ENCODE measurements at places on chromosomes 11 and 22.
A peak's percentile ranks its signal among the peaks of the same experiment; 100 is the strongest.

DNA sequence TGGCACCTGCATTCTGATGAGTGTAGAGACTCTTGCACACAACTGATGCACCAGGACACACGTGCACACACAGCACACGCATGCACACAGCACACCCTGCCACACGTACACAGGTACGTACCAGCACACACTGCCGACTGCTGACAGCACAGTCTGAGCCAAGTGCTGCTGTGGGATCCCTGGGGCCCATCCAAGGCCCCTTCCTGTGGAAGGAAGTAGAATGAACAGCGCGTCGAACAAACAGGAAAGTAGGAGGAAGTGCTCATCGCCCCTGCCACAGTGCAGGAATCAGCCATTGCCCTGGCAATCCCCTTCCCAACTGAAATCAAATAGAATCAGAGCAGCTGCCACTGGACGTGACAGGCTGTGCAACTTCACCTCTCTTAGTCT lies 57.9 kb downstream of the CD82 start:
- peak; percentile 46 for DNase-seq

- no peak for DNase-seq
Measured at GRCh38 chr11:119338965-119339588, 1.6 kb downstream of the C1QTNF5 start.

GRCh38 chr22:48654492-48654891 lies 1173.2 kb downstream of the BRD1 start:
- no peak for DNase-seq

GRCh38 chr22:27724157-27724556 lies 77.4 kb downstream of the MN1 start:
- no peak for DNase-seq

DNA sequence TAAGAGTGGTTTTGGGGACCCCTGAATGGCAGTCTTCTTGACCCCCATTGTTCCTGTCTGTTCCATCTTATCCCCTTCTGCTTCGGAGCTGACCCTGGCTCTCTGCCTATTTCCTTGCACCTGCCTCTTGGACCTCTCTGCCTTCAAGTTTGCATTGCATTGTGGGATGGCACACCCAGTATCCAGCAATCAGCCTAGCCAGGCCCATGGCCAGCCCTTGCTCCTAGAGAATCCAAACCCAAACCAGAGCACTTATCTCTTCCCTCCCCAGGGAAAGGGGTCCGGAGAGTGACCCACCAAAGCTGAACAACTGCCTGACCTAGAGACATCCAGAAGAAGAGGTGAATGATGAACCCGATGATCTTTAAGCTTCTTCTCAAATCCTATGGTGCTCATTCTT lies 607.3 kb upstream of the CADM1 start:
- no peak for DNase-seq

DNA sequence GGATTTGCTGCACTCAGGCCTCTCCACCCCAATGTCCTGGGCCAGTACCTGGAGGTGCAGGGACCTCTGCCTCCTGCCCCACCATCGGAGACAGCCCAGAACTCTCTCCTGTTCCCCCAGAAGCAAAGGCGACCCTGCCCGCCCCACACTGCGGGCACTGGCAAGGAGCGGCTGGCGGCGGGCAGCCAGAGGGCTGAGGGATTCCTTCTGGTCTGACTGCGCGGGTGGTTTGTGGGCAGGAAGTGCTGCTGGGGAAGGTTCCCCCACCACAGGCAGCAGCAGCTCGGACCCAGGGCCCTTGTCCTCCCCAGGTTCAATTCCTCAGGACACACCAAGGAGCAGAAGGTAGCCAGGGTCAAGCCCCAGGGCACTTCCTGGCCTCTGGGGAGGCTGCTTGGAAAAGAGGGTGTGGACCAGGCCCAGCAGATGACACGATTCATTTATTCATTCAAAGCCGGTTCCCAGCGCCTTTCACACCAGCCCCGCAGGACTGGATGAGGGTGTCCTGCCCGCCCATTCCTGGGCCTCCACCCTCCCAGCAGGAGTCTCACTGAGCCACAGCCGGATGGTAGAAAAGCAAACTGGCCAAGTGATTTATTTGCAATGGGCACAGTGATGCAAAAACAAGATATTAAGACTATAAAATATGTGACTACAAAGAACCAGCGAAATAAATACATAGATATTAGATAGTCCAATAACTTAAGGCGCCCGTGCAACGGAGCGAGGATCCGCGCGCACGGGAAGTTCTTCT lies 1.2 kb downstream of the PHLDA2 start:
- DNase-seq, result no peak

- no peak for DNase-seq
Measured at GRCh38 chr11:986270-986951, 50.1 kb downstream of the MUC6 start.

GRCh38 chr11:119134389-119134978 lies 13.1 kb downstream of the HINFP start:
- peak; percentile 30 for DNase-seq

DNA sequence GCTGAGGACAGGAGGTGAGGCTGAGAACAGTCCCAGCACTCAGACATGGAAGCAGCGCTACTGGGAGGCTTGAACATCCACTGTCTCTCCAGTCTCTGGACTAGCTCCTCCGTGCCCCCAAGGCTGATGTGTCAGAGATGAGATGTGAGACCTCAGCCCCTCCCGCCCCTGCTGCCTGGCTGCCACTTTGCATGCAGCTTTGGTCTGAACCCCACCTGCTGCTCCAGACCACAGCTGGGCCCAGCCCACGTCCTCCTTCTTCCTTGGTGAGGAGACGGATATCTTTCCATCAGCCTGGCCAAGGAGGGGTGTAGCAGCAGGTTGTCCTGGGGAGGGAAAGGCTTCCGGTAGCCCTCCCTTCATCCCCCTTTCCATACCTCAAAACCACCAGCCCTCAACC lies 148.0 kb upstream of the B3GAT1 start:
- DNase-seq, result no peak

GRCh38 chr22:46070215-46070802 lies 80.0 kb upstream of the PPARA start:
- DNase-seq, result no peak

- DNase-seq, result peak; percentile 44
Measured at GRCh38 chr11:2277008-2277346, 6.6 kb upstream of the ASCL2 start.

DNA sequence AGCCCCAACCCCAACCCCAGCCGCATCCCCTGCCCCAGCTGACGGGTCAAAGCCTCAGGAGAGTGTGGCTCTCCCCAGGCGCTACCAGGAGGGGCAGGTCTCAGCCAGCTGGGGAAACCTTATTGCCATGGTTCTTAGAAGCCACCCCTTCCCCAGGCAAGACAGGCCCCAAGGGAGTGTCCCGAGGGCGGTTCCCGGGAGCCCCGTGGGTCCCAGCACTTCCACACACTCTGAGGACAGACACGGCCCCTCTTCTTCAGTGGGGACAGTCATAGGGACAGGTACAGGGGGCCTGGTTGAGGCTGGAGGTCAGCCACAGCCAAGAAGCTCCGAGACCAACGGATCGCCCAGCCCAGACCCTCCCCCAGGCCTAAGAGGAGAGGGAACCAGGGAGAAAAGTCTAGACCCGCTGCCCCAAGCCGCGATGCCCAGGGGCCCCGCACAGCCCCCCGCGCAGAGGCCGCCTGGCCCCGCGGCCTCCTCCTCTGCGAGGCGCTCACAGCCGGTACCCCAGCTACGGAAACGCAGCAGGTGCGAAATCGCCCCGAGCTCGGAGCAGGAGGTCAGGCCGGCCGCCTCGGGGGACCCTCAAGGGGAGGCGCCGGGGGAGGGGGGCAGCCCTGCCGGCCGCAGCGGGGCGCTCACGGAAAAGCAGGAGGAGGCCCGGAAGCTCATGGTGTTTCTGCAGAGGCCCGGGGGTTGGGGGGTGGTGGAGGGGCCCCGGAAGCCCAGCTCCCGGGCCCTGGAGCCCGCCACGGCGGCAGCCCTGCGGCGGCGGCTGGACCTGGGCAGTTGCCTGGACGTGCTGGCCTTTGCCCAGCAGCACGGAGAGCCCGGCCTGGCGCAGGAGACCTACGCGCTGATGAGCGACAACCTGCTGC lies 2.6 kb downstream of the KLHDC7B start:
- DNase-seq, result no peak

- DNase-seq, result no peak
Measured at GRCh38 chr11:57360991-57361390, 20.0 kb downstream of the PRG3 start.

GRCh38 chr11:61757213-61757862 lies 4.9 kb downstream of the MYRF start:
- no peak for DNase-seq

- no peak for DNase-seq
Measured at GRCh38 chr22:24697172-24697571, 77.3 kb downstream of the PIWIL3 start.

GRCh38 chr11:83971063-83971462 lies 684.9 kb upstream of the CCDC90B start:
- DNase-seq, result no peak

DNA sequence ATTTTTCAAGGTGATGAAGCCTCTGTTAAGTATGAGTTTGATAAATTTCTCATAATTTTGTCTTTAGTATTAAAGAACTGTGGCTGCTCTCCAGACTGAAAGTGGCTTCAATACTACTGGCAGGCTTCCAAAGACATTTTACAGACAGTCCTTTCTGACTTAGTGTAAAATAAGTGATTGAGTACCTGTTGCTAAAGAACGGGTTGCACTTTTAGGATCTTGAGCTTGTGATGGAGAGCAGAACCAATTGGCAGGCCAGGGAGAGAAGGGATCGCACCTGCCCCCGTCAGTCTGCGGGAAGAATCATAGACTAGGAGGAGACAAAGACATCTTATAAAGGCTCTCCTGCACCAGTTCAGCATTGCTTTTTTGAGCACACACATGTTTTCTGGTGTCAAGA lies 4.4 kb downstream of the NCAM1 start:
- no peak for DNase-seq

- no peak for DNase-seq
Measured at GRCh38 chr22:37237371-37238268, 6.4 kb downstream of the RAC2 start.

- DNase-seq, result peak; percentile 67
Measured at GRCh38 chr22:29205594-29206371, at the start of gene EMID1. Gene EMID1 (plus strand): TSS chr22:29205896. CDS start chr22:29206039, 143 bp downstream.

- DNase-seq, result no peak
Measured at GRCh38 chr22:28283068-28283654, 364.1 kb upstream of the PITPNB start.

DNA sequence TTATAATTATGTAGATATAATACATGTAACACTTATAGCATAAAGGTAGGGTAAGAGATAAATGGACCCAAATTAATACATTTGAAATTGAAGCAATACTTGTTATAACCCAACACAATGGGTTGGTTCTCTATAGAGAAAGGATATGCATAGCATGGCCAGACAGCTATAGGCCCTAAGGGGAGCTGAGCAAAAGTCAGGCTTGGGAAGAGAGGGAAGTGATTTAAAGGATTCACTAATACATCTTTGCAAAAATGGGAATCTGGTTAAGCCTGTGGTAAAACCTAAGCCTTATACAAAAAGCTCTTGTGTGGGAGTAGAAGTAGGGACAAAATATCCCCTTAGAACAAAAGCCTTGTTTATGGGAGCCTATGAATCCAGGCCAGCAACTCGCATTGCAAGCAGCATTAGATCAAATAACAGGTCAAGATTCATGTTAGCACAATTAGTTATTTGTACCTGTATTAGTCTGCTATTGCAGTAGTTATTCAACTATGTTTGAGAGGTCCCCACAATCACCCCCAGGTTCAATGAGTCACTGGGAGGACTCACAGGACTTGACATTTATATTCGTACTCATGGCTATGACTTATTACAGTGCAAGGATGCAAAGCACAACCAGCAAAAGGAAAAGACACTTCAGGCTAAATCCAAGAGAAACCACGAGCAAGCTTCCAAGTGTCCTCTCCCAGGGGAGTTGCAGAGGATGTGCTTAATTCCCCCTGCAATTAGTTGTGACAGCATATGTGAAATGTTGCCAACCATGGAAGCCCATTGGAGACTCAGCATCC lies 144.7 kb upstream of the LMO1 start:
- DNase-seq, result no peak

- no peak for DNase-seq
Measured at GRCh38 chr11:61123775-61124571, 21.7 kb downstream of the CD5 start.

All from right forelimb (tissue), 1 donor.